GM12878 (cell line): ENCODE measurements at places on chromosomes 6 and 20. TPM values are rescaled to one million over a fixed set of nuclear protein-coding genes. Genes with fewer than 3 reads are reported as not detected.

The MAK gene
- total RNA-seq = 0.05 and 0.08 TPM in 2 replicates

GRCh38 chr20:10297684-10298240 is 79.1 kb downstream of the SNAP25 start:
- no peak overlapping the region for H3K27ac ChIP-seq
- no peaks in the 10 kb centered on the region for H3K36me3 ChIP-seq
- no peak overlapping the region for H3K4me3 ChIP-seq
- H3K4me1 ChIP-seq = peaks cover 2% of the 10 kb centered on the region; the same call in 1 of the 2 replicates

The TAGAP gene
- total RNA-seq = 27.2 and 28.8 TPM in 2 replicates

The MUC21 gene
- not detected in 2 replicates for total RNA-seq

The NHSL1 gene
- 1.2 and 2.7 TPM in 2 replicates for total RNA-seq

The GJE1 gene
- total RNA-seq = not detected in 2 replicates

The BCLAF1 gene
- total RNA-seq = 139 and 154 TPM in 2 replicates

GRCh38 chr20:22944062-22944461 is 91.0 kb upstream of the SSTR4 start:
- no peak overlapping the region for H3K27ac ChIP-seq
- H3K27me3 ChIP-seq = no peaks in the 10 kb centered on the region; the same call in none of the 2 replicates
- H3K4me3 ChIP-seq = no peak overlapping the region
- H3K36me3 ChIP-seq = no peaks in the 10 kb centered on the region
- no peaks in the 10 kb centered on the region for H3K4me1 ChIP-seq

- no peaks in the 10 kb centered on the region for H3K36me3 ChIP-seq
- H3K27ac ChIP-seq = no peak overlapping the region
- no peaks in the 10 kb centered on the region for H3K27me3 ChIP-seq
- no peak for DNase-seq
- H3K4me3 ChIP-seq = no peak overlapping the region
Measured at GRCh38 chr6:144500892-144501291, 215.8 kb downstream of the UTRN start.

DNA sequence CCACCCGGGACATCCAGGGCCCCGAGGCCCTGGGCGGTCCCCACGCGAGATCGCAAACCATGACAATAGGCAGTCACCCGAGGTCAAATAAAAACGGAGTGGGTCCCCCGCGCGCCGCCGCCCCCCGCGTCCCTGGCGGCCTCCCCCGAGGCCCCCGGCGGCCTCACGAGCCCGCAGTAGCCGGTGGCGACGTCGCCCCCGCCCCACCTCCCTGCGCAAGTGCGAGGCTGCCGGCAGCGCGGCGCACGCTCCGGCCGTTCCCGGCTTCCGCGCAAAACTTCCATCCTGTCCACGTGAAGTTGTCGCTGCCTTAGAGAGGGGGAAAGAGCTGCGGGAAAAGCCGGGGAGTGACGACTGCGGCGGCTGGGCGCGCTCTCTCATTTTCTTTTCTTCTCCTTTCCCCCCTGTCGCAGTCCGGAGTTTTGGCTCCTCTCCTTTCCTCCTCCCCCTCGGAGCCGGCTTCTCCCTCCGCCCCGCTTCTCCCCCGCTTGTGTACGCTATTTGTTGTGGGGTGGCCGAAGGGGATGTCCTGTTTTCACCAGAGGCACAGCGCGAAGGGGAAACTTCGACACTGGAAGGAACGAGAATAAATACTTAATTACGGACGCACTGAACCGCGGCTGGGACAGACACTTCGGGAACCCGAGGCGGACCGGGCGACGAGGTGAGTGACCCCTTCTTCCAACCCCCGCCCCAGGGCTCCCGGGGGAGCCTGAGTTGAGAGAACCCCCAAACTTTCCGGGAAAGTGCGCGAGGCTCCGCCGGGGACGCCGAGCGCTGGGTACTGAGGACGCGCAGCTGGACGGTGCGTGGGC is at the start of gene EYA4:
Gene EYA4 (plus strand): TSS at position 272 of the 815 bp plus-strand sequence. CDS start 33,424 bp downstream, outside the sequence.
- H3K4me1 ChIP-seq = no peaks in the 10 kb centered on the region
- H3K27me3 ChIP-seq = peaks cover 6% of the 10 kb centered on the region
- no peaks in the 10 kb centered on the region for H3K36me3 ChIP-seq
- H3K4me3 ChIP-seq = no peak within 1 kb of the TSS

GRCh38 chr20:59214073-59214472 is 50.5 kb downstream of the ZNF831 start:
- H3K27me3 ChIP-seq = no peaks in the 10 kb centered on the region
- H3K27ac ChIP-seq = no peak overlapping the region
- H3K4me1 ChIP-seq = no peaks in the 10 kb centered on the region
- no peaks in the 10 kb centered on the region for H3K36me3 ChIP-seq
